Germinal center (tissue), 1 donor: ENCODE measurements at places on chromosomes 7 and 10.

GRCh38 chr10:131569851-131570715 lies 258.6 kb upstream of the TCERG1L start:
- DNase-seq, result no peak

- DNase-seq, result no peak
Observed at GRCh38 chr7:131737746-131738465, 181.5 kb upstream of the PODXL start.

- DNase-seq, result no peak
Observed at GRCh38 chr10:93687737-93688136, 14.7 kb downstream of the FRA10AC1 start.

- peak; percentile 6 for DNase-seq
Observed at GRCh38 chr10:61284222-61284890, 168.8 kb downstream of the TMEM26 start.

DNA sequence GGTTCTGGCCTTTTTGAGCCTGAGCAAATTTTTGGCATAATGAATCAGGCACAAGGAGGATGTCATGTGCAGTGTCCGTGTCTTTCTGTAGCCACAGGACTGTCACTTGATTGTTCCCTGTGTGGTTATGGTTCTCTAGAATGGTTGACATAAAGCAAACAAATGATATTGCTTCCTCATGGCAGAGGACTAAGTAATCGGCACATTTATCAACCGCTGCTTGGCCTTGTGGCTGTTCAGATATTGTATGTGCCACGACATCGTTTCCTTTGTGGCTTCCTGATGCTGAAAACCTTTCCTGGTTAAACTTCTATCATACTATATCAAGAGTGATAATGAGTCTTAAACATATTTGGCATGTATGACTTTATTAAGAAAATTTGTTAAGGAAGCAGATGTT lies 598.8 kb downstream of the SUGCT start:
- DNase-seq, result no peak

GRCh38 chr10:8014649-8015048 lies 39.8 kb upstream of the GATA3 start:
- DNase-seq, result no peak

DNA sequence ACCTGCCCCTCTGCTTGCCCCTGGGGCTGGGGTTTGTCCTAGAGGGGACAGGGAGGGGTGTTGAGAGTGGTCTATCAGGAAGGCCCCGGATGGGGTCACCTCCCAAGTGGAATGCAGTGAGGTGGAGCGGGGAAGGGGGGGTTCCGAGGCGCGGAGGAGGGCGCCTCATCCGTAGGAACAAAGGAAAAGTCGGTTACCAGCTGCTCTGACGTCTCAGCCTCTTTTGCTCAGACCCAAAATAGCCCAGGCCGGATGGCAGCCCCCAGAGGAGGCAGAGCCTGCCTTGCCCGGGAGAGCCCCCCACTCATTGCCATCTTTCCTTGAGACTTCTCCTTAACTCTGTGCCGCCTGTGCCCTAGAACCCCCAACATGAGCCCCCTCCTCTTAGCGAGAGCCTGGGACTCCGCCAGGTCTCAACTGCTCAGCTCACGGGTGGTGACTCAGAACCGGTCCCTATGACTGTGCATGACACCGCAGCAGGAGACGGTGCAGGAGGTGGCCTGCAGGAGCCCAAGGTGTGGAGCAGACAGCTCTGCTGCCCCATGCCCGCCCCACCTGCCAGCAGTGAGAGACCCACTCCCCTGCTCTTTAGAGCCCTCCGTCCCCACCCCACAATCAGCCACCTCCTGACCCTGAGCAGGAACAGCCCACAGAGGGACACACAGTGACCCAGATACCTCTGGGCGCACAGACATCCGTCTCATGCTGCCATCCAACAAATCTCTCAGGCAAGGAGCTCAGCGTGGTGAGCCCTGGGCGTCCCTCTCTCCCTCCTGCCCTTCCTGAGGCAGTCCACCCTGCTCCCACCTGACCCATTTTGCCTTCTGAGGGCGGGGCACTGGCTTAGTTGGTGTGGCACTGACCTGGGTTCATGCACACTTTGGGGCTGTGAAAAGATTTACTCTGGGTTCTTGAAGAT lies 13.1 kb downstream of the STX1A start:
- DNase-seq, result no peak

GRCh38 chr7:21548491-21548890 lies 5.7 kb downstream of the DNAH11 start:
- no peak for DNase-seq
